CD4-positive, alpha-beta T cell treated with Interleukin-12 subunit alpha and Interleukin-12 subunit beta, for 1 hour (primary cell): ENCODE measurements at places on chromosomes 7 and 10.
A peak's percentile ranks its signal among the peaks of the same experiment; 100 is the strongest.

DNA sequence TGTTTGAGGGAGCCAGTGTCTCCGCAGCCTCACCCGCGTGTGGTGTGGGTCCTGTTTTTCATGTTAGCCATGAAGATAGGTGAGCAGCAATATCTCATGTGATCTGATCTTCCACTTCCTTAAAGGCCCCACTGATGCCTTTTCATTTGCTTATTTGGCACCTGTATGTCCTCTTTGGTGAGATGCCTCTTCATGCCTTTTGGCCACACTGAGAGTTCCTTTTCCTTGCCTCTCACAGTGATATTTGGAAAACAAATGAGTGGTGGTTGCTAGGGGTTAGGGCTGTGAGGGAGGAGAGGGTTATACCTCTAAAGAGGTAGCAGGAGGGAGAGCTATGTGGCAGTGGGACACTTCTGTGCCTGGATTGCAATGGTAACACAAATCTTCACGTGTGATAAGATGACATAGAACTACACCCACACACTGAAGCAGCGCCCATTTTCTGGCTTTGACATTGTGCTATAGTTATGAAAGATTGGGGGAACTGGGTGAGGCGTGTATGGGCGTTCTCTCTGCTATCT is 90.4 kb upstream of the TNS3 start:
- no peak for DNase-seq

DNA sequence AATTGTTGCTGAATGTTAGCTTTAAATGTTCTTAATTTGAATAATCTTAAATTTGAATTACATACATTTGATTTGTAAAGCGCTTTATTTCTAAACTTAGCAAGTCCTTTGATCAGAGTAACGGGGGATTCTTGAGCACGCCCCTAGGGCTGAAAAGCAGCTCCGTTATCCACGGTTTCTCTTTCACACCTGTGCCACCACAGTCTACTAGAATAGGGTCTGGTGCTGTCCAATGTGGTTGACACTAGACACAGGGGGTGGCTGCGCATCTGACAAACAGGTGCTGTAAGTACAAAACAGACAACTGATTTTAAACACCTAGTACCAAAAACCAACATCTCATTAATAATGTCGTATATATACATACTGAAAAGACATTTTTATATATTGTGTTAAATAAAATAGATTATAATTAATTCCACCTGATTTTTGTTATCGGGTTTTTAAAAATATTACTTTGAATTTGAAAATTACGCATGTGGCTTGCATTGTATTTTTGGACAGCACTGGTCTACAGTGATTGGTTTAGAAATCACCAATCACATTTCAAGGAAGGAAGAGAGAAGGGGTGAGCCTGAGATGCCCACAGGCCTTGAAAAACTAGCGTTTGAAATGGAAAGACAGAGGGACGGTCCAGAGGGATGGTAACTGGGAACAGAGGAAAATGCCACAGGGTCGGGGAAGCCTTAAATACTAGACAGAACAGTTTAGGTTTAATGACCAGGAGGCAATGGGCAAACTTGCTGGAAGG is 7.3 kb downstream of the SEPHS1 start:
- peak; percentile 58 for DNase-seq

DNA sequence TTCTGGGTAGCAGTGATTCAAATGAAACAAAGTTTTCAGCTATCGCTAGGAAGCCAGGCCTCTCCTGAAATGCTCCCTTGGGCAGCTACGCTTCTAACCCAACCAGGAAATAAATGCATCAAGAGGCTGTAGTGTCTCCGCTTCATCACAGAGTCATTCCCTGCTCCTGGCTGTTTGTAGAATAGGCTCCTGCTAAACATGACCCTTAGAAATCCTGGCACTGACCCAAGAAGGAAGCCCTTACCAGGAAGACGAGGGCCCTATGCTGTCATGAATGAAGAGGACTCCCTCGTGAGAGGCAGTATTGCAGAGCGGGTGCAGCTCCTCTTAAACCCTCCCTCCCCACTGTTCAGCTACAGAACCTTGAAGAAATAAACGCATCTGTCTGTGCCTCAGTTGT is 48.3 kb downstream of the NOD1 start:
- DNase-seq, result no peak

DNA sequence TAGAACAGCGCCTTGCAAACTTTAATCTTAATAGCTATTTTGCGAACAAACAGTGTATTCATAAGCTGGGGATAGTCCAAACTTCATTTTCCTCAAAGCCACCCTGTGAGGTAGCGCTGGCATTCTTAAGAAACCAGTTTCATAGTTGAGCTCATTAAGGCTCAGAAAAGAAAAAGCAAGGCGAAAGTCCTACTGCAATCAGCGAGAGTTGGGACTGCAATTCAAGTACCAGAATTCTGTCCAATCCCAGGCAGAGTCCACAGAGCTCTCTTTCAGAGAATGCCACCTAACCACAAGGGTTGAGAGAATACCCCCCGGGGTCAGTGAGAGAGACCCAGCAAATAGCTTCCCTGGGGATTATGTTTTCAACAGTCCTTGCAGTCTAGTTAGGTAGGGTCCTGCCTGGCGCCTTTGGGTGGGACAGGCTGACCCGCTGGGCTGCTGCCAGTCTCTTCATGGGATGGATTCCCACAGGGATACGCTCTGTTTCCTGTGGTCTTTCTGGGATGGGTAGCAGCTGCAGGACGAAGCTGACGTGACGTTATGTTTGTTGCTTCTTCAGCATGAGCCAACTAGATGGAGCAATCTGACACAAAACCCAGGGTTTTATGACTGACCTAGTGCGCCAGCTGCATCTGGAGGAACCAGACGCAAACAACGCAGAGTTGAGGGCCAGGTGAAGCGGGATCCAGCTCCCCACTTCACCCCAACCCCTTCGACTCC is 16.0 kb downstream of the BMPER start:
- DNase-seq, result no peak

DNA sequence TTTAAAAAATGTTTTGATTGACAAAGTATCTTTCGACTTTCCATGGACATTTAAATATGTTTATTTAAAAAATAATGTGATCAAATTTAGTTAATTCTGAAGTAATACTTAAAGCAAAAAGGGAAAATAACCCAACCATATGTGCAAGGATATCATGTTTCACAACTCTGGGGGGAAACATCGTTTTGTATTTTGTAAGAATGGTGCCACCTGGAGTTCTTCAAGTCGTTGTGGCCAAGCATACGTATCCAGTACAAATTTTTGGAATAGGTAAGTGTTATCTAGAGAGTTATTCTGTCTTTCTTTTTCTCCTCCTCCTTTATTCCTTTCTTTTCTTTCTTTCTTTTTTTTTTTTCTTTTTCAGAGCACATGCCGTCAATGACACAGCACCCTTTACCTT is 176.2 kb upstream of the CSTF2T start:
- no peak for DNase-seq

GRCh38 chr10:124299696-124300095 is 119.0 kb downstream of the OAT start:
- no peak for DNase-seq

DNA sequence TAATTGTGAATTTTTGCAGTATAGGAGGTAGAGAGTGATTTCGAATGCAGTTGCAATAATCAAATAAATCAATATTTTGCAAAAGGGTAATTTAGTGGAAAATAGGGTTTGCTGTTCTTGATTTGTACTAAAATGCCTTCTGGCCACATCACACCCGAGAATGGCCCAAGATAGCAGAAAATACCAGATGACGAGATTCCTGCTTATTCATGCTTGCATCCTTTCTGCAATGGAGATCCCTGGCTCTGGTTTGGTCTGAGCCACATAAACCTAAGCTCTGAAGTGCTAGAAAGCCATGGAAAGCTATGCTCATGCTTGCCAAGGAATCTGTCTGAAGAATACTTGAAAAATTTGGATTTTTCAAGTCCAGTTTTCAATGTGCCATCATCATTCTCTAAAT is 634.2 kb upstream of the COBL start:
- DNase-seq, result no peak
